ENCODE measurements at places on chromosomes 1 and 21.

DNA sequence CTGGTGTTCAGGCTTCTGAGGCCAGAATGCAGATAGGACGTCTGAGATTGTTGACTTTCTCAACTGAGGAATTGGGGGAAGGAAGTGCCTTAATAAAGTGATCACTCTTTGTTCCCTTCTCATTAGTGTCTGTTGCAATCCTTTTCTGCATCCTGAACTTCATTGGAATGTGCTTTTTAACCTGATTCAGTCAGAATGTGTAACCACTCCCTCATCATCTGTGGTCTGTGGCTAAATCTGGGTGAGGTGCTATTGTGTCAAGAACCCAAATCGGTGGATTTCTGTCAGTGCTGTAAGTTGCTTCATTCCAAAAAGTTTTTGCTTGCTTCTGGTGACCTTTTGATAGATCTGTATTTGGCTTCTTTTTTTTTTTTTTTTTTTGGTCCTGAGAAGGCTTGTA is 38.2 kb downstream of the ARID1A start:
- peak; percentile 40 for DNase-seq

DNA sequence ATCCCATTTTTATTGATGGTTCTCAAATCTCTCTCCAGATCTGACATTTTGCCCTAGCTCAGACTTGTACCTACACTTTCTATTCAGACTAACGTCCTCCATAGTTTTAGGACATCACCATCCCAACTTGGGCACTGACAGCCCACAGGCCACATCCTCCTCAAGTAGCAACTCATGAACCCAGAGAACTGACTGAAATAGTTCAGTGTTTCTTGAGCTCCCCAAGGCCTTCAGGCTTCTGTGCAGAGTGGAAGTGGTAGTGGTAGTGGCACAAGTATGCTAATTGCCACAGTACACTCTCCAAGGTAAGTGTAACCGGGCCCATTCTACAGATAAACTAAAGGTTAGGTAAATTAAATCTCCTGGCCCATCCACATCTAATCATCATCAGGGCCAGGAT is 112.6 kb downstream of the SLC45A1 start:
- DNase-seq: no peak

DNA sequence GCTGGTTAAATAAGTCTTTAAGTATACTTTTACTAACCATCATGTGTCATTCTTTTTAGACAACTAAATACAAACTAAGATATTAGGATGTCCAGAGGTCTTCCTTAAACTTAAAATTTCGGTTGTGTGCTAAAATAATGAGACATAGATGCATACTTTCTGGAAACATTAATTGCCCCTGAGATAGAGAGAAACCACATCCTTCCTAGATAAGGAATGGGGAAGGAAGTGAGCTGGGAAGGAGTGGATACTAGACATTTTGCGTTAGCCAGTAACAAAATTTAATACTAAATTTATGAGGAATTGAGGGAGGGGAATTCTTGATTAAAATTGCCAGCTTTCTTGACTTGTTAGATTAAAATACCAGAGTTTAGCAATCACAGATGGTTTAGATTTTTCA is 37.1 kb upstream of the PTGS2 start:
- no peak for DNase-seq

DNA sequence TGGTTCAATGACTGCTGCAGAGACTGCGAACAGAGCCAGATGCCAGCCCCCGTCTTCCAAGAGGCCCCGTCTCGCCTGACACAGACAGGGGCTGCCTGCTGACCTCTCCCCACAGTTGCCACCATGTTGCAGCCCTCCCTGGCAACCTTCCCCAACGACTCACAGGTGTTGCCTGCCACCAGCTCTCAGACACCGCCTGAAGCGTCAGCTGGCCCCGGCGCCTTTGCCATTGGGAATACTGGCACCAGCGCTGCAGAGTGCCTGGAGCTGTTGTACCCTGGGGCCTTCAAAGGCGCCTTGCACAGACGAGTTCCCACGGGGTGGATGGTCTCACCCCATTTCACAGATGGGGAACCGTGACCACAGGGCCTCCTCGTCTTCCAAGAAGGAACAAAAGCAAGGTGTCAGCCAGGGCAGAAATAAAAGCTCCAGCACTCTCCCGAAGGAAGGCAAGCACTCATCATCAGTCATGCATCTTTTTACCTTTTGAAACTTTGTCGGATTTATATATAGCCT is 167.0 kb downstream of the ADSS2 start:
- DNase-seq: no peak

- no peak for DNase-seq
These were observed 126.1 kb downstream of the PSMG1 start for GRCh38 chr21:39057121-39057520.

- no peak for DNase-seq
These were observed 41.4 kb downstream of the NOS1AP start for GRCh38 chr1:162110910-162111309.

GRCh38 chr1:20612221-20612746 is 21.0 kb upstream of the PINK1 start:
- DNase-seq: no peak

DNA sequence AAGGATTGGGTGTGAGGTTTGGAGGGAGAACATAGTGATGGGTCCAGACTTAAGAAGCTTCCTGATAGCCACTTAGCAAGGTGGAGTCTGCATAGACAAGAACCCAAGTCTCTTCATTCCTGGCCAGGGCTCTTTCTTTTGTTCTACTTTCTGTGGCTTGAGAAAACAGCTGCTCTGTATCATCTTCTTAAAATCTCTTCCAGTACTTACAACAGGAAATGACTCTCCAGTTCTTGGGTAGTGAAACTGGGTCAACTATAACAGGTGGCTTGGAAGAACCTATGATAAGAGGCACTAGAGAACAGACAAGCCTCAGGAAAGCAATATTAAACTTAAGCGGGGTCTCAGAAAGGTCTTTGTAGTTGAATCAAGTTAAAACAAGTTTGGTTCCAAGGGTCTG is 148.1 kb upstream of the USP24 start:
- peak; percentile 5 for DNase-seq

DNA sequence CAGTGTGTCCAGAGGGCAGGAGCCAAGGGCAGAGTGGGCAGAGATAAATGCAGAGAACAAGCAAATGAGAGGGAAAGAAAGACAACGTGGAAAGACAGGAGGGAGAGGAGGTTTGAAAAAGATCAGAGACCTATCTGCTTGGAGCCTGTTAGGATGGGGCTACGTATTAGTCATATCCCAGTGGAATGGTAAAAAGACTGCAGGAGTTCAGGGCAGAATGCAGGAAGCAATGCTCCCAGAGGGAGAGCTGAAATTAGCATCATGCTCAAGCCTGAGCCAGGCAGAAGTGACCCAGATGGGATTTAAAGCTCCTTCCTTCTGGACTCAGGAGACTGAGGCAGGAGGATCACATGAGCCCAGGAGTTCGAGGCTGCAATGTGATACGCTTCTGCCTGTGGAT is 261.3 kb upstream of the CHRM3 start:
- DNase-seq: no peak

- DNase-seq: peak; percentile 5
These were observed 228.9 kb downstream of the TNR start for GRCh38 chr1:175514387-175514953.
